Esophagus squamous epithelium (tissue), 5 donors: ENCODE measurements at places on chromosomes 13 and 19.

GRCh38 chr19:39554701-39555311, 14.8 kb upstream of the EID2 start:
- no peak for DNase-seq

DNA sequence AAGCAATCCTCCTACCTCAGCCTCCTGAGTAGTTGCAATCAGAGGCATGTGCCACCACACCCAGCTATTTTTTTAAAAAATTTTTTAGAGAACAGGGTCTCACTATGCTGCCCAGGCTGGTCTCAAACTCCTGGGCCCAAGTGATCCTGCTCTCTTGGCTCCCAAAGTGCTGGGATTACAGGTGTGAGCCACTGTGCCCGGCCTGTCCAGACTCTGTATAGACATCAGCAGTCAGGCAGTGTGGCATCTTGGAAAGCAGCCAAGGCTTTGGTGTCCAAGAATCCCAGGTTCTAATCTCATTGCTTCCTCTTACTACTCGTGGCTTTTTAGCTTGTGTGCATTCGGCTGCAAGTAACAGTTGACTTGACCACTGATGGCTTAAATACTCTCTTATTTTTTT, 43.4 kb downstream of the BICRA start:
- DNase-seq, result no peak

DNA sequence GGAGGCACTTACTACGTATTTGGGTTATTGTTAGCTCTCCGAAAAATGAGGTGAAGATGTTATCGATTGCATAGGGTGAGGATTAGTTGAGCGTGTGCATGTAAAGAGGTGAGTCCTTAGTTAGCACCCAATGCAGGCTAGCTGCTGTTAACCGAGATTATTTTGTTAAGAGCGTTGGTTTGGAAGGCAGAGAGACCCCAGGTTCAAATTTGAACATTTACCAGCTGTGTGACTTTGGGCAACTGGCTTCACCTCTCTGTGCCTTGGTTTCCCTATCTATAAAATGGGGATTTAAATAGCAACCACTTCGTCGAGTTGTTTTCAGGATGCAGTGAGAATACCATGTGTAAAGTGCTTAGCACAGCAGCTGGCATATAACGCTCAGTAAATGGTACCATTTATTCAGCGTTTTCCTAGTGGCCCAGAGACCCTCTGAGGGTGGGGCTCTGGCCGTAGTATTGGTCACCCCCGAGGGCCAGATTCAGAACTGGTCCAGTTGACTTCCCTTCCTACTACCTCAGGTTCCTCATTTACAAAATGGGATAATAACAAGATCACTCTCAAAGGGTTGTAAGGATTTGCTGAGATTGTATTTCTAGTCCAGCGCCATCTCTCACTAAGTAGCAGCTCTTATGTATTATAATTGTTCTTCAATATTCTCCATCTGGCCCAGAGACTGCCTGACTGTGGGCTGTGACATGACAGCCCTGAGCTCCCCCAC, 887 bp downstream of the SIPA1L3 start:
- no peak for DNase-seq

DNA sequence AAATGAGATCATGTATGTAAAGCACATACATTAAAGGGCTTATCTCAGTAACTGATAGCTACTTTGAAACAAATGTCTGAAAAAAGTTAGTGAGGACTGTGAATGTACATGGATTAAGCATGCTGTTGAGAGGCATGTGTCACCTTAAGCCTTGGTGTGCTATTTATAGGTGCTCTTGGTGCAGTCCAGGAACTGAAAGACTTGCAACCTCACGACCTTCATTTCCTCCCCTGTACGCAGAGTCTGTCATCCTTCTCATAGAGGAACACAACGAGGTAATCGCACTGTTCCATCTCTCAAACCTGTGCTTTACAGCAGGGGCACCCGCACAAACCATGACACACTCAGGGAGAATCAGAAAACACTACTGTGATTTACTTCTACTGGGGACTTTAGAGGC, 65.6 kb downstream of the UFM1 start:
- no peak for DNase-seq

- DNase-seq, result no peak
These were observed 35.5 kb downstream of the PCDH8 start for GRCh38 chr13:52812941-52813340.

DNA sequence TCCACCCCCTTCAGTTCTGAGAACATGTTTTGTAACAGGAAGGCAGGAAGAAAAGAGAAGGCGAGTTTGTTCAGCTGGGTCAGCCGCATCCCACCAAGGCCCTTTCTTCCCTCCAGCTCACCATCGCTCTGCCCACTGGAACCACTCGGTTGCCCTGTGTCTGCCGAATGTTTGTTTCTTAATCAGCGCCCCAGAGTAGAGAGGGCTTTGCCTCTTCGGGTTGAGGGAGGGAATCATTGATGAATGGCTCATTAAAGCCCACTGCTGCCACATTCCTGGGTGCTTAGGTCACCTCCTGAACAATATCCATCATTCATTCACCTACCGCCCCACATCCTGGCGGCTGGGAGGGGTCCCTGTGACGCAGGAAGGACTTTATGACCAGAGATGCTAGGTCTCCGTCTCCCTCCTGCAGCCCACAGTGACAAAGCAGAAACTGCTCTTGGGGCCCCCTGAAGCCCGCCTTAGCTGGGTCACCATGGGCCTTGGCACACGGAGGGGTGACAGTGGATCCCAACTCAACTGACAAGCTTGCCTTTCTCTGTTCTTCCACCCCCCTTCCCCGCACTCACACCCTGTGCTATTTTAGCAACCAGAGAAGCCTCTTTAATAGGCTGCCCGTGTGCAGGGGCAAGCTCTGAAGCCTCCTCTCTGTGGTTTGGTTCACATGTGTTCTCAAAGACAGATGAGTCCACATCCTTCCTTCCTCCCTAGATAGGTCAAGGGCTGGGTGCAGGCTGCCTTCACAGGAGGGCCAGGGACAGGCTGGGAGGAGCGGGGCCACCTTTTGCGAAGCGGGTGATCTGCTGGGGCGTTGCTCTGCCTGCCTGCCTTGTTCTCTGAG, 46.2 kb downstream of the ACTN4 start:
- no peak for DNase-seq

DNA sequence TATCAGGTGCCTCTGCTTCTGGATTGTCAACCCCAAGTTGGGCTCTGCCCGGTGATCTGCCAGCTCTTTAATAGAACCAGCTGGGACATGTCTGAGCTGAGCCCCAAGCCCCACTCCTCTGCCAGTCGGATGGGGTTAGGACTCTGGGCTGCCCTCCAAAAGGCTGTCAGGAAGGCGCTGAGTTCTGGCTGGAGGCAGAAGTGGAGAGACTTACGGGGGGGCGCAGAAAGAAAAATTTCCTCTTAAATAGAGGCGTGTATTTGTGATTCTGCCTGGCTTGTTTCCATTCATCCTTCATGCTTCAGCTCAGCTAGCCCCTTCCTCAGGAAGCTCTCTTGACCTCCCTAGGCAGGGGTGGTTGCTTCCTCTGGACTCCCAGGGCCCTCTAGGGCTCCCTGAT, 985 bp upstream of the KCNK6 start:
- DNase-seq, result no peak

- no peak for DNase-seq
These were observed 415.8 kb upstream of the KLF12 start for GRCh38 chr13:74550039-74550438.

- no peak for DNase-seq
These were observed 25.1 kb downstream of the TMEM161A start for GRCh38 chr19:19113040-19113626.
